ENCODE measurements at places on chromosomes 3 and 15. TPM values are rescaled to one million over a fixed set of nuclear protein-coding genes. Genes with fewer than 3 reads are reported as not detected.

- DNase-seq = no peak
These were observed 36.2 kb downstream of the GAP43 start for GRCh38 chr3:115659253-115660220.

DNA sequence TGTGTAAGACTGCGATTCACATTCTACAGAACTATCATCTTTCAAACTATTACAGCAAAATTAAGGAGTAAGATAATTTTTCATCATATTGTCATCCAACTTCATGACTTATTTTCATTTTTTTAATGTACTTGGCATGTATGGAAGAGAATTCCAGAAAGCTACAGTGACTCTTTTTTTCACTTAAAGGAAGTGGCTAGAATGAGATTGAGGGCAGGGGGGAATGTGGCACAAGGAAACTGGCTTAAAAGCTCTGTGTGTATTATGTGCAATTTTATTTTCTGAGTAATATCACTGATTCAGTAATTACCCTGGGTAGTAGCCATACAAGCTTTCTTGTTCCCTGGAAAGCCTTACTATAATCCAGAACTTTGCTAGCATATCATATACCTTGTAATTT lies 94.6 kb downstream of the FILIP1L start:
- DNase-seq = no peak

GRCh38 chr3:99960941-99961340 lies 143.3 kb downstream of the CMSS1 start:
- no peak for DNase-seq

- DNase-seq = no peak
These were observed 23.1 kb downstream of the B3GALNT1 start for GRCh38 chr3:161082063-161082462.

- DNase-seq = no peak
These were observed 30.2 kb downstream of the EPHB3 start for GRCh38 chr3:184591789-184592188.

GRCh38 chr3:16364963-16365362 lies 100.0 kb downstream of the OXNAD1 start:
- no peak for DNase-seq

DNA sequence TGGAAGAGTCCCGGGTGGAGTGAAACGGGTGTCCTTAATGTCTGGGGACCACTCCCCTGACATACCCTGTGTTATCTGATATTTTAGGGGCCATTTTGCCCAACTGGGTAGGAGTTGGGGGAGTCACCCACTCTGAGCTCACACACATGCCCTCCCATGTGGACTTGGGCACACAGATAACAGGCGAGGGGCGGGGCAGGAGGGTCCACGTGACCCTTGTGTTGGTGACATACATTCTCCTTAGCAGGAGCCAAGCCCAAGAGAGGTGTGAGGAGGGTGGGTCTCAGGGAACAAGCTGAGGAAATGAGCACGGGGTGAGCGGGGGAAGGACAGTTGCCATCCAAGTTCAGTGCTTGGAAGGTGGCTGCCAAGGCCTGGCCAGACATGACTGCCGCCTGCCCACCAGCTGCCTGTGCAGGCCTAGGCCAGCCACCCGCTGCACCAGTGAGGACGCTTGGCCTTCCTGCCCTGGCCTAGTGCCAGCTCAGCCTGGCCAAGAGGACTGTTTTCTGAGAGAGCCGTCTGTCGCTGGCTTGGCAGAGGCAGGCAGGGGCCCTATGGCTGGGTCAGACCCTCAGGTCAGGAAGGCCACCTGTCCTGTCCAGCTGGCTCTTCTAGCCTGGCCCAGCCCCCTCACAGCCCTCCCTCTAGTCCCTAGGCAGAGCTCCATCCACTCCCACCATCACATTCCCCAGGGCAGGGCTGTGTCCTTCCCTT lies 31.3 kb upstream of the TMEM115 start:
- DNase-seq = no peak

DNA sequence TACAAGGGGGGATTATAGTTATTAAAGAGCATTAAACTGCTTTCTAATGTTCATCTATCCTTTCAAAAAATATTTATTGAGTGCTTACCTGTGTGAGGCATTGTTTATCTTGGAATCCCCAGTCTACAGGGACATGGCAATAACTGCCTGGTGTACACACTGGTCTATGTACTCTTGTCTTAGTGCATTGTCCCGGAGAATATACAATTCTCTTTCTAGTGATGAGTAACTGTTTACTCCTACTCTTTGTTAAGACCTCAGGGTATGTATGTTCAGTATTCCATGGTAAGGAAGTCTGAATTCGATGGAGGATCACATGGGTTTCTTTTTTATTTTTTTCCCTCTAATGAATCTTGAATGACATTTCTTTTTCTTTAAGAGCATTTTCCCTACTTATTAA lies 772.4 kb upstream of the NR2F2 start:
- DNase-seq = no peak

- no peak for DNase-seq
These were observed 77.8 kb upstream of the KCNMB2 start for GRCh38 chr3:178458313-178459037.

DNA sequence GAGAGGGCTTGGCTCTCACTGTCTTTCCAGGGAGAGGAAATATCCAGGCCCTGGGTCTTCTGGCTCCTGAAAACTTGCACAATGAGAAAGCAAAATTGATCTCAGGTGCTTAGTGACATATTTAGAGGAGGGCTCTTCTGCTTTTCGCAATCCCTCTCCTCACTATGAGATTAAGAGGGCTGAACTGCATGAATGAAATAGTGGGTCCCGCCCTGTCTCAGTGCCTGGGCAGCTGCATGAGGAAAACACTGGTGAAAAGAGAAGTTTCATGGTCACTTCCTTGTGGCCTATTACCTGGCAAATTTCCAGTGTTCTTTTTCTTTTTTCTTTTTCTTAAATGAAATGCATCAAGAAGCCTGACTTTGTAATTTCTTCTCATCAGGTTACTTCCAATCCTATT lies 73.5 kb downstream of the TRAK1 start:
- DNase-seq = no peak

DNA sequence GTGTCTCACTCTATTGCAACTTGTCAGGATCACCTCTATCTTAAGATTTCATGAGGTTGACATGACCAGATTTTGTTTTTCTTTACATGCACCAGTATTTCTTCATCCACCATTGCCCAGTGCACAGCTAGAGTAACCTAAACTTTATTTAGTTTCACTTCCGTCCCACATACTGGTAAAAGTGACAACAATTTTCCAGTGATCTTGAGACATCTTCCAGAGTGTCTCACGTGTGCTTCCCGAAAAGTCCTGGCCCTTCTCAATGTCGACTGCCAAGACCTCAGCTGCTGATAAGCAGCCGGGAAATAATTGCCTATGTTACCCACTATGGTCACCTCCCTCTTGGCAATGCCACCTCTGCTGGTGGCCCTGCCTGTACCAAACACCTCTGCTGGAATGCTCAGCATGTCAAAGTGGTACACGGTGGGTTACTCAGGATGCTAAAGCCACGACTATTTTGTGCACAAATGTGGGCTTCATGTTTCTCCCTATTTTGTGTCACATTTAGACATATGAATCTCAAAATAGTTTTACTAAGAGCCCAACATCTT lies 379.7 kb upstream of the TGFBR2 start:
- no peak for DNase-seq

DNA sequence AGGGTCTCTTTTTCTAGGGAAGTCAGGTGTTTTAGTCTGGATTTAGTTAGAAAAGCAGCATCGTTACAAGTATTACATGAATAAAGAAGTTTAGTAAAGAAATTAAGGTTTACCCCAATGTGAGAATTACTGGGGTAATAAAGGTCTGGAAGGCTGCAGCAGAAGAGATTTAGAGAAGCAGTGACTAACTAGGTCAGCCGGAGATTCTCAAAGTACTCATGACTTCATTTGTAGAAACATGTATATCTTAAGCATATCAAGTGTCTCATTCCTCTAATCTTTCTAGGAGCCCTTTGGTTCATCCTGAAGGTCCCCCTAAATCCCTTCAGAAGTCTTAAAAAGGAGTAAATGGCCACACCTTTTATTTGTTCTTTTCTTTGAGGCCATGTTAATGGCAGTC lies 26.0 kb downstream of the DTWD1 start:
- DNase-seq = no peak

- DNase-seq = no peak
These were observed 28.4 kb downstream of the SMAD6 start for GRCh38 chr15:66730168-66731021.

- no peak for DNase-seq
These were observed 40.9 kb upstream of the SMAD3 start for GRCh38 chr15:67024314-67024997.

- DNase-seq = no peak
These were observed 120.8 kb downstream of the CLASP2 start for GRCh38 chr3:33597257-33597689.

DNA sequence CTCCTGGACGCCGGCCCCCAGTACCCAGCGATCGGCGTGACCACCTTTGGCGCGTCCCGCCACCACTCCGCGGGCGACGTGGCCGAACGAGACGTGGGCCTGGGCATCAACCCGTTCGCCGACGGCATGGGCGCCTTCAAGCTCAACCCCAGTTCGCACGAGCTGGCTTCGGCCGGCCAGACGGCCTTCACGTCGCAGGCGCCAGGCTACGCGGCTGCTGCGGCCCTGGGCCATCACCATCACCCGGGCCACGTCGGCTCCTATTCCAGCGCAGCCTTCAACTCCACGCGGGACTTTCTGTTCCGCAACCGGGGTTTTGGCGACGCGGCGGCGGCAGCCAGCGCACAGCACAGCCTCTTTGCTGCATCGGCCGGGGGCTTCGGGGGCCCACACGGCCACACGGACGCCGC lies 956 bp downstream of the ZIC1 start:
- no peak for DNase-seq

GRCh38 chr3:128329491-128330213 lies 137.0 kb downstream of the DNAJB8 start:
- no peak for DNase-seq

GRCh38 chr3:154195620-154196356 lies 74.6 kb downstream of the ARHGEF26 start:
- no peak for DNase-seq

DNA sequence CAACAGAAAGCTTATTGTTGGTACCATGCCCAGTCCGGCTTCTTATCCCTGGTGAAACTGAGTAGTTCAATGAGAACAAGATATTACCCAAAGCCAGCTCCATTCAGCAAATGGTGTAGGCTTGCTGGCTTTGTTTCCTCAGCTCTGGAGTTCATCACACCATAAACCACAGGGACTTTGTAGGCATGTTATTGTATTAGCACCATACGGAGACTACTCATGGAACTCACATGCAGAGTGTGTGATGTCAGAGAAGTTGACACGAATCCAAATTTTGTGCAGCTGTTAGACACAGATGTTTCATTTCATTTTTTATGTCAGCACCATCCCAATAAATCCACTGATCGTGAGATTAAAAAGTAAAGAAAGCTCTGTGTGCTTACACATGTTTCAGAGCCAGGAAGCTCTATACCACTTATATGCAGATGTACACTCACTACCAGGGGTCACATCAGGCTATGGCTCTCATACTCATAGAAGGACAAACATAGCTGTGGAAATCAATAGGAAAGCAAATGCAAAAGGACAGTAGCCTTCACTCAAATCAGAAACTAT lies 63.4 kb upstream of the LEKR1 start:
- no peak for DNase-seq

- no peak for DNase-seq
These were observed 273.3 kb downstream of the NSUN3 start for GRCh38 chr3:94336046-94336753.

GADL1 gene
- 1.9 TPM for total RNA-seq

DLL4 gene
- total RNA-seq = 5.9 TPM

SLC28A1 gene
- total RNA-seq = 0.31 TPM

CPN2 gene
- not detected for total RNA-seq

SERPINI1 gene
- total RNA-seq = 27.2 TPM

NTRK3 gene
- 2.9 TPM for total RNA-seq

GPR149 gene
- 0.14 TPM for total RNA-seq

FSIP1 gene
- total RNA-seq = 2.9 TPM

TARS3 gene
- total RNA-seq = 11.0 TPM

TRH gene
- total RNA-seq = 5.3 TPM
